ENCODE measurements at places on chromosomes 3 and 15.

DNA sequence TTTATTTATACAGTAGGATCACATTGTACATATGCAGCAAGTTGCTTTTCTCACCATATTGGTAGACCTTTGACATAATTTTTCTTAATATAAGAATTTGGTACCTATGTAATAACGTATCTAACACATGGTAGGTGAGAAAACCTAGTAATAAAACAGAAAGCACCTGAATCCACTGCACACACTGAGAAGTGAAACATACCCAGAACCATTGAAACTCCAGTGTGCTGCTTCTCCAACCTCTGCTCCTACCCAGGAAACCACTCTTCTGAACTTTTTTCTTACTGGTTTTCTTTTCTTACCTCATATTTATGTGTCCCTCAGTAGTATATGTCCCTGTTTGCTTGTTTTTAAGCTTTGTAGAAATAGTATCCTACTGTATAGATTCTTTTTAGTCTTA is 293.0 kb downstream of the UBE2E2 start:
- DNase-seq, result no peak

DNA sequence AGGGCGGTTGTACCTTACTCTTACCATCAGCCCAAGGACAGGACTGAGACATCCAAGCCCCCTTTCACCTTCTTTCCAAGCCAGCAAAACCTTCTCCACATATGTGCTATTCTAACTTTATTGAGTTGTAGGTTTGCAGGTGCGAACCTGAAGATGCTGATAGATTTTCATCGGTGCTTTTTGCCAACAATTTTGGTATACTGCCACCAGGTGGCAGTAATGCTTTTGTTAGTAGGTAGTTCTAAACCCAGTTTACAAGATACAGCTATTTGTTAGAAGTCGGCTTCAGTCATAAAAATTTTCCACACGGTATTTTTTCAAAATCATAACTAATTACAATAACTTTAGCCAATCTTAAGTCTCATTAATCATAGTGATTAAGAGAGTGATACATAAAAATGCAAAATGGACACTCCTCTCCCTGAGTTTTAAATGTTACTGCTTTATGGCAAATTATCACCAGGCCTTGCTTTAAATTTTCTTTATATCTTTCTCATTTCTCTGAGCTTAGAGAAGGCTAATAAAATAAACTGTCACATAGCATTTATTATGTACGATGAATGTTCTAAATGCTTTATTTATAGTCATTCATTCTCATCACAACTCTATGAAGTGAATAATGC is 636 bp downstream of the TBC1D21 start:
- peak; percentile 72 for DNase-seq

DNA sequence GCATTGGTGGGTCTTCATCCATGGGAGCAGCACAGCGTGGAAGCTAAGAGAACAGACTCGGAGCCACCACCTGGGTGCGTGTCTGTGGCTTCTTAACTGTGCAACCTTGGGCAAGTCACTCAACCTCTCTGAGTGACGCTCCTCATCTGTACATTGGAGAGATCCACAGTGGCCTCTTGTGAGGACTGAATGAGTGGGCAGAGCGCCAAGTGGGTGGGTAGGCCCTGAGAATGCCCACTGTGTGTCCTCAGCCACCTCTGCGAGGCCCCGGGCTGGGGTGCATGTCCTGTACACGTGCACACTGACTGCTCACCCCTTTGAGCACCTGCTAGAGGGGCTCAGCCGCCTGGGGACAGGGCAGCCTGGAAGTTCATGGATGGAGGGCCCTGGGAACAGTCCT is 99.6 kb upstream of the PRR23E start:
- no peak for DNase-seq

GRCh38 chr3:183481582-183481981 is 53.2 kb upstream of the MCF2L2 start:
- DNase-seq, result no peak

GRCh38 chr15:49103002-49103401 is 52.4 kb downstream of the COPS2 start:
- DNase-seq, result peak; percentile 76

DNA sequence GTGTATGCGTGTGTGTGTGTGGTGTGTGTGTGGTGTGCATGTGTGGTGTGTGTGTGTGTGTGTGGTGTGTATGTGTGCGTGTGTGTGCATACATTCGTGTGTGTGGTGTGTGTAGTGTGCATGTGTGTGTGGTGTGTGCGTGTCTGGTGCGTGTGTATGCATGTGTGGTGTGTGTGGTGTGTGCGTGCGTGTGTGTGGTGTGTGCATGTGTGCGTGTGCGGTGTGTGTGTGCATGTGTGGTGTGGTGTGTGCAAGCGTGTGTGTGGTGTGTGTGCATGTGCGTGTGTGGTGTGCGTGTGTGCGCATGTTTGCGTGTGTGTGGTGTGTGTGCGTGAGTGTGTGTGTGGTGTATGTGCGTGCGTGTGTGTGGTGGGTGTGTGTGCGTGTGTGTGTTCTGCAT is 210.4 kb downstream of the LRTM1 start:
- DNase-seq, result no peak

DNA sequence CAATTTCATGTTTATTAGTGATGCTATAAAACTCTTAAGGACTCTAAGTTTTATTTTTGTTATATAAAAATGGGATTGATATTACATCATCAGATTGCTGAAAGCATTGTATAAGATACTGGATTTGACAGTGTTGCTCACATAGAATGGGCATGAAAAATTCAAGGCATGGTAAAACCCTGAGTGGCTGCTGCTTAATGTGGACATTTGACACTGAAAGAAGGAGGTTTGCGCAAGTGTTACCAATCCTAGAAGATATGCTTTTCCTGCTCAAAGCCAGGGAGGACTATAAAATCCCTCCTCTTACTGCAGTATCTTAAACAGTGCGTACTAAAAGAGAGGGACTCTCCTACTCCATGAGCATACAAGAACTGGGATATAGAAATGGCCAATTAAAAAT is 65.8 kb upstream of the PTX3 start:
- peak; percentile 43 for DNase-seq

DNA sequence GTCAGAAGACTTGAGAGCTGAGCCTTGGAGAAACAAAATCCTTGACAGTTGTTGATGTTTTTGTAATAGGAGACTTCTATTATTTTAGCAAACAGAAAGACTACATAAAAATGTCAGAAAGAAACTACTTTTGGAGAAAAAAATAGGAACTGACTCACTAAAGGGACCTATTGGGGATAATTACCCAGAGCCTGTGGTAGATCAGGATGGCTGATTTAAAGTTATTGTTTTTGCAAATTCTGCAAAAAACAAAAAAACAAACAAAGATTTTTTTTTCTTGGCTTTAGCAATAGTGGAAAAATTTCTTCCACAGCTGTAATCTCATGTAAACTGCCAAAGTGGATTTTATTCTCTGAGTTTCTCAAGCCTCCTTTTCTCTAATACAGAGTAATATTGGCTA is 101.5 kb upstream of the SATB1 start:
- DNase-seq, result no peak

DNA sequence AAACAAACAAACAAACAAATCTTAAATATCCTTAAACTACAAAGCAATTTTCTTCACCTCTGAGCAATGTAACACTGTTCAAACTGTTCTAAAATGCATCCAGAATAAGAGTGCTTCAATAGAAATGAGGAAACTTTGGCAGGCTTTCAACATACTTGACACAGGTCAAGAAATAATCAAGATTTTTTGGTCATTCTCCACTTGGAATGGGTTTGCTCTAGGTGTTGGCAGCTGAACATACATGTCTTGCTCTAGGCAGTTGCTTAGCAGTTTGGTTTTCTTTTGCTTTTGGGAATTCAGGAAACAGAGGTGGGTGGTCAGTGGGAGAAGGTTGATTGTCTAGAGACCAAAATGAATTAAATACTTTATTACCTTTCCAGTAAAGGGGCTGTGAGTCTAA is 1.4 kb upstream of the LRRC3B start:
- no peak for DNase-seq

GRCh38 chr3:165846056-165846455 is 8.8 kb upstream of the BCHE start:
- DNase-seq, result no peak

DNA sequence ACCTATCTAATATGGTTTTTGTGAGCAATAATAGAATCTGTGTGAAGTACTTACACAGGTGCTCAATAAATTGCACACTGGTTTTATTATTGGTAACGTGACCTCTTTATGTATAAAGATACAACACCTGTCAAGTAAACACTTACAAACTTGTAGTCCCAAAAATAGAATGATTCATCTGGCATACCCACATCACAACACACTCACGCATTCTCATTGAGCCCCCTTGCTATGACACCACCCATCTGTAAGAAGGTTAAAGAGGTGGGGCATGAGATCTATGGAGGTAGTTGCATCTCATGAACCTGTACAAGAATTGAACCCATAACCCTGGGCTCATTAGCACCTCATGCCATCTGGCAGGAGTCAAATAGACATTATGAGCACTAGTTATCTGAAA is 134.9 kb upstream of the THBS1 start:
- no peak for DNase-seq

DNA sequence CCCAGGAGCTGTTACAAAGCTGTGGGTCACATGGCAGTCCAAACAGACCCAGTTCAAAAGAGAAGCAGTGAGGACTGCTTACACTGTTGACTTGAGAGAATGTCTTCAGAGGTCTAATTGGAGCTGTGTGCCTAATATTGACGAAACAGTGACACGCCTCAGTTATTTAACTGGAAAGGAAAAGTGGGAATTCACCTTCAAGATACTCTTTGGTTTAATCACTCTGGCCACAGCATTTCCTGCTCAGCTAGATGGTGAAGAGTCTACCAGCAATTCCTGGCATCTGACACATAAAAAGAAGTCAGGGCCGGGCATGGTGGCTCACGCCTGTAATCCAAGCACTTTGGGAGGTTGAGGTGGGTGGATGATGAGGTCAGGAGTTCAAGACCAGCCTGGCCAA is 326.4 kb downstream of the SV2B start:
- no peak for DNase-seq

GRCh38 chr3:36992806-36993325 is at the start of gene EPM2AIP1:
Gene EPM2AIP1, minus strand, starts transcription at chr3:36993131. Its CDS starts 54 bp downstream, at chr3:36993077.
- DNase-seq, result no peak

DNA sequence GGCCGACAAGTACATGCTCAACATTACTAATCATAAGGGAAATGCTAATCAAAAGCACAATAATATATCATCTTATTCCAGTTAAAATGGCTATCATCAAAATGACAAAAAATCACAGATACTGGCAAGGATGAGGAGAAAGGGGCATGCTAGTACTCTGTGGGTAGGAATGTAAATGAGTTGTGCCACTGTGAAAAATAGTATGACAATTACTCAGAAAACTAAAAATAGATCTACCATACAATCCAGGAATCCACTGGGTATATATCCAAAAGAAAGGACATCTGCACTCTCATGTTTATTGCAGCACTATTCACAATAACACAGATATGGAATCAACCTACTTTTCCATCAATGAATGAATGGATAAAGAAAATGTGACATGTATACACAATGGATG is 1256.5 kb downstream of the SI start:
- DNase-seq, result no peak

DNA sequence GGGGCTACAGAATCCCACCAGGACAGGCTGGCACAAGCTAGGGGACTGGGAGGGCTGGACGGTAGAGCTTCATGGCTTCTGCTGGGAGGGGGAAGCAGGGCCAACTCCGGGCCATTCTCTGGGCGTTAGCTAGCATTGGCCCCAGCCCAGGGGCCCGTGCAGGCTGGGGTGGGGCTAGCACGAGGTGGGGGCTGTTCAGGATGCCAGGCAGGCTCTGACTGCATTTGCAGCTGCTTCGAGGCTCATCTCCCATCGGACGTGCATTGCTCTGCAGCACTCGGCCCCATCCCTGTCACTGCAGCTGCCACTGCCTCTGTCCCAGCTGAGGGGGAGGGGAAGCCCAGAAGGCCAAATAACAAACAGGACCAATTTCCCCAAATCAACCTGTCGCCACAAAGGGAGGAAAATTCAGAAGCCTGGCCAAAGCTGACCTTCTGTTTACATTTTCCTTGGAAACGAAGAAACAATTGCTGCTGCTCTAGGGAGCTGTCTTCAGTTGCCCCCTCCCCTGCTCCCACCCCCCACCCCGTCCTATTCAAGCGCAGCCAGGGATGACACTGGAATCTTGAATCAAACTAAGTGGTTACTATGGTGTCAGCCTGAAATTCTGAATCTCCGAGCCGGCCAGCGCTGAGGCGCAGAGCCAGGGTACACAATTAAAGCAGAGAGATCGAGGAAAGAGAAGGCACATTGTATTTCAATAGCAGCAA is 138.8 kb upstream of the PRR20G start:
- DNase-seq, result no peak

DNA sequence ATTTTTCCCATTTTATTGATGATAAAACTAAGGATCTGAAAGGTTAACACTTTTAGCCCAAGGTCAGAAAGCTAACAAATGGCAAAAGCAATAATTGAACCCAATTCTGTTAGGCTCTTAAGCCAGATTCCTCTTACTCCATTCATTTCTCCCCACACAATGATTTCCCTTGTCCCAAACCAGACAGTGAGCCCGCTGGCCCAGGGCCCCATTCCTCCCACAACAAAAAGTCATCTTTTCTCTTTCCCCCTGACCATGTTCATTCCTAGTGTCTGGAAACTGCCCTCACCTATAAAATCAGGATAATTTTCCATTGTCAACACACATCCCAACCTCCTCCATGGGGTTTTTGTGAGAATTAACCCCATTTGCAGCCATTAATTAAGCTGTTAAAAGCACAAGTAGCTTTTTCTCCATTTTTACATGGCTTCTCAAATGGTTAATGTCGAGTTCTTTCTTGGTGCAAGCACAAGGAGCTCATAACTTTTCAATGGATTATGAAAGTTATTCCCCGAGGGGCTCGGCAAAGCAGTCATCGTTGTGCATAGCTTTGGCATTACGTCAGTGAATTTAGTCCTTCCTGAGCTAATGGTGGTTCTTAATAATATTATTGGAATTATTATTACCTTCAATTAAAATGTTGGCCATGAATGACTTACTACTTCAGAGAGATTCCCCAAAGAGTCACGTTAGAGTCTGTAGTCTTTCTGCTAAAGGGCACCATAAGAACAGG is 151.0 kb upstream of the WNT5A start:
- DNase-seq, result peak; percentile 75

DNA sequence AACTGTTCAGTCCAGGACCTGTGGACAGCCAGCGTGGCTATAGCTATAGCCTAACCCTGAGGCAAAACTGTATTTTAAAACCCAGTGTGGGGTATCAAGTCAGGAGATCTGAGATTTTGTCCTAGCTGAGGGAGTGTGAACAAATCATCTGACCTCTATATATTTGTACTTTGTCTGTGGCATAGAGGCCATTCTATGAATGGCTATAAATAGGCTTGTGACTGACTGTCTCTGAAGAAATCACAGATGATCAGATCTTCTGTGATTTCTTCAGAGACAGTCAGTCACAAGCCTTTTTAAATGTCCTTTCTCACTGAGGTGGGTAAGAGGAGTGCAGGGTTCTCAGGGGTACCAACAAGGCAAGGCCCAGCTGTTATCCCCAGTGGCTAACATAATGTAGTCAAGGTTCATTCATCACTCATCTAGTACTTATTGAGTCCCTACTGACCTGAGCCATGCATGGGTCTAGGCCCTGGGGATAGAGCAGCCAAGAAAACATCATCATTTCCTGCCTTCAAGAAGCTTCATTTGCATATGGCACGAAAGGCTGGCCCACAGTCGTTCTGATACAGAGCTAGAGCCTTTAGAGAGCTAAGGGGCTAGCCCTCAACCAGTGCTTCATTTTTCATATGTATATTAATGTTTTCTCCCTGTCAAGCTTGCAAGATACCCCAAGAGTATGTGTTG is 53.3 kb downstream of the TIPARP start:
- DNase-seq, result peak; percentile 49

All from cardiac fibroblast (primary cell).